ENCODE measurements at places on chromosomes 5 and 9.

DNA sequence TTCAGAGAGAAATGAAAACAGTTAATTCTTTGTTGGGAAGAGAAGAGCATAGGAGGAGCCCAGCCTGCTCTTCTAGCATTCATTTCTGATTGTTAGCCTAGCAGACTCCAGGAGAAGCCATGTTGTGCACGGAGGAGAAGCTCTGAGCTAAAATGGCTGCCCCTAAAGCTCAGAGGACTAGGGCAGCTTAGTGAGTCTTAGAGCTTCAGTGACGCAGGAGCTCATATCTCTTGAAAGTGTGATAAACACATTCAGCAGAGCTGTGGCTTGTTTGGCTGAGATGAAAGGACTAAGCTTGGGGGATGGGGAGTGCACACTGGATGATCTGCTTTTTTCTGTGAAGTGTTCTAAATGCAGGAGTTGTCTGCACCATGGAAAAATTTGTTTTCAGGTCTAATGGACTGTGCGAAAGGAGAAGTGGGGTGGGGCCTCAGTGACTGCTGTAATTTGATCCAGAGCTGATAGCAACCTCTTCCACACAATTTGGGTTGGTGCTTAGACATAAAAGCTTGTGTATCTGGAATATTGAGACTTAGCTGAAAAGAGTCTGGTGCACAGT, 58.5 kb downstream of the ZNF462 start:
- no peak for DNase-seq

DNA sequence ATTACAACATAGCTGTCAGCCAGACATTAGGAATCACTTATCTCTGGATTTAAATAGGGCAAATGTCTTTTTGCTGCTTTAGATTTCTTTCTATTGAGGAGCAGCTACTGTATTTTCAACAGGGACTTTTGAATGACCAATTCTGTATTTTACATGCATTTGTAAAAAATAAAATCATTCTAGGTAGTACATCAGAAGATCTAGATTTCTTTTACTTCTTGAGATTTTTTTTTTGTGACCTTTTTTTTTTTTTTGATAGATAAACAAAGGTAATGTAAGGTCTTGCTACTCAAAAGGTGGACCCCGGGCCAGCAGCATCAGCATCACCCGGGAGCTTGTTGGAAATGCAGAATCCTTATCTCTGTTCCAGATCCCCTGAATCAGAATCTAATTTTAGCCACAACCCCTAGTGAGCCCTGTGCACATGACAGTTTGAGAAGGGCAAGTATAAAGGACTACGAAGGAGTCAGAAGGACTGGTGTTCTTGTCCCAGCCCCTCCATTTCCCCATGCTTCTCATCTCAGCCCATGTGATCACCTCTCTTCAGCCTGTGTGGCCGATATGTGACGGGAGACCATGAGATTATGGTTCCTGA, 37.7 kb upstream of the CKMT2 start:
- DNase-seq: no peak

DNA sequence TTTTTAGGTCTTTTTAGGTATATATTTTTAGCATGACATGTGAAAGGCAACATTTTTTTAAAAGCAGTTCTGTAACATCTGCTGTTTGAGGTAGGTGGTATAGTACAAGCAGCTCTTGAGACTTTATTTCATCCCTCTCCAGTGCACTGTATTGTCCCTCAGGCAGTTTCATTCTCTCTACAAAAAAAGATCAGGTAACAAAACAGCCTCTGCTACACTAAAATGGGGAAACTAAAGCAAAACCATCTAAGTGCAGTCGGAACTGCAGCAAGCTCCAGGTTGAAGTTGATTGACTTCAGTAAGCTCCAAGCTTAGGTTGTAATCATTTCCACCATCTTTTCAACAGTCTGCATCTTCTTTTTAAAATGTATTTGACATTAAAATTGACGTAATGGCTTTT, 195.6 kb downstream of the DEPDC1B start:
- no peak for DNase-seq

- no peak for DNase-seq
These were observed 7.6 kb downstream of the SHROOM1 start for GRCh38 chr5:132822650-132823480.

GRCh38 chr5:100889896-100890295, 13.2 kb downstream of the ST8SIA4 start:
- DNase-seq: no peak
